Endothelial cell of umbilical vein (primary cell): ENCODE measurements at places on chromosomes 12 and 14. TPM values are rescaled to one million over a fixed set of nuclear protein-coding genes. Genes with fewer than 3 reads are reported as not detected.

DNA sequence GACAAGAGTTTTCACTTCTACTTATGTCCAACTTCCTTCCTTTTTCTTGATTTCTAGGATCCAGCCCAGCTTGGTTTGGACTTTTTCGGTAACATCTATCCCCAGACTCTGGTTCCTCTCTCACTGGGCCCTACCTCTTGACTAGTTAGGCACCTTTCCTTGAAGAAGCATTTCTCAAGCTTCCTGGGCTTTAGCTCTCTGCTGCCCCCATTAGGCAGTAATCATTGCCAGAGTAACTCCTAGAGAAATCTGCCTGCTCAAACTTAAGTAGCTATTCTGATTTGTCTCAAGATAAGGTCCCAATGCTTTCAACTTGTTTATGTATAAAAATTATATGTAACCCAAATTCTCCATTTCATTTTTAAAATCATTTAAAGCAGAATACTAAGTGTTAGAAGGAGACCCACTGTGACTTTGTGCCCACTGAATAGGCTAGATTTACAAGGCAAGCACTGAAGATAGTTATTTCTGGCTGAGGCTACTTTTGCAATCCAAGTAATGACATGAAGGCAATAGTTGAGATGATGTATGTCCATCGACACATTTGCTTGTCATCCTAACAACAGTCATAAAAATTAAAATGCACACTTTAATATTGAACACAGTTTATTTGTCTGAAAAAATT is 275.0 kb upstream of the G2E3 start:
- DNase-seq = peak; percentile 60

GRCh38 chr12:101592448-101592847 is 2.3 kb upstream of the MYBPC1 start:
- DNase-seq = no peak

DNA sequence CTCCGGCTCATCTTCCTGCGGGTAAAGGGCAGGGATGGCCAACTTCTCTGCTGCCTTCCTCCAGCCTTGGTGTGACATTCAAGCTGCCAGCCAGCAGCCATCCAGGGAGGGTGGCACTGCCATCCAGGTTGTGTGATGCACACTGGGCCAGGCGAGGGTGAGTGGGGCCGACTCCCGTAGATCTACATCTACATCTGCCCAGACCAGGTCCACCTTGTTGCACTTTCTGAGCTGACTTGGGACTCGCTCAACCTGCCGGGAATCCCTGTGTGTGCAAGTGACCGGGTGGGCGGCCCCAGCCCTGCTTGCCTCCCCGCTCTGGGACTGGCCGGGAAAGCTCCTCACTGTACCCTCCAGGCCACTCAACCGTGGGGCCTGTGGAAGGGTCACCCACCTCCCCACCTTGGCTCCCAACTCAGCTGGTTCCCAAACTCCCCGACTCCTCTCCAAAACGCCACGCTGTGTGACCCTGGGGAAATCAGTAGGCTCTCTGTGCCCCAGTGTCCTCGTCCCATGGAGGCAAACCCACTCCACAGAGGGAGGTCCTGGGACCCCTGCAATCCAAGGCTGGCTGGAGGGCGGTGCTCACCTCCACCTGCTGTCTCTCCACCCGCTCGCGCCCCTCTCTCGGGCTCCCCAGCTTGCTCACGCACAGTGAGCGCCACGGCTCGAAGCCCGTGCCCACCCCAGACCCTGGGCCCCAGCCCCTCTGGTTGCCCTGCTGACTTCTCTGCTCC is 14.7 kb downstream of the JAG2 start:
- no peak for DNase-seq

- DNase-seq = no peak
These were observed 15.6 kb downstream of the DGKA start for GRCh38 chr12:55946553-55946952.

GRCh38 chr12:48980389-48980952 is 2.3 kb downstream of the WNT1 start:
- no peak for DNase-seq

- no peak for DNase-seq
These were observed 89.3 kb upstream of the RFX4 start for GRCh38 chr12:106493531-106493930.

- DNase-seq = no peak
These were observed 56.2 kb upstream of the CCDC198 start for GRCh38 chr14:57549765-57550420.

GRCh38 chr14:45290547-45290946 is 37.5 kb upstream of the MIS18BP1 start:
- DNase-seq = no peak

DNA sequence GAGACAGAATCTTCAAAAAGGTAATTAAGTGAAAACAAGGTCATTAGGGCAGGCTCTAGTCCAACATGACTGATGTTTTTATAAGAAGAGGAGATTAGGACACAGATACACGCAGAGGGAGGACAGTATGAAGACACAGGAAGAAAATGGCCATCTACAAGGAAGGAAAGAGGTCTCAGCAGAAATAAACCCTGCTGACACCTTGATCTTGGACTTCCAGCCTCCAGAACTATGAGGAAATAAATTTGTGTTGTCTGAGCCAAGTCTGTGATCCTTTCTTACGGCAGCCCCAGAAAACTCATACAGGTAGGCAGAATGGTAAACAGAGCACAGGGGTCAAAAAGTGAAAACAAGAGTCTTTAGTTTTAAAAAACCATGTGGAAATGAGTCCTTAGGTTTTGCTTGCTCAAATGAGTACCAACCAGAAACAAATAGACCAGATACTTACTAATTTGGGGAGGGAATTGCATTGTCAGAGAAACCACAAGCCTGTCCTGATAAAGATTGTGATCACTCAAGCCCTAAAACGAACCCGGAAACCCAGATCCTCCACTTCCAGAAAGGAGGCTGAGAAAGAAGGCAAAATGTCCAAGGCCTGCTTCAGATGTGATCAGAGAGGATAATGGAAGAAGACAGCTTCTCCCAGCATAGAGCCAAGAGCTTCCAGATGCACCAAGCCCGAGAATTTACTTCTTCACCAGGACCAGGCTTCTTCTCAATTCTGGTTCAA is 93.9 kb downstream of the DUSP6 start:
- DNase-seq = no peak

CNTN1 gene
- total RNA-seq = 0.07 TPM in 1 of 2 replicates, not detected in the other

KCNJ8 gene
- not detected in 2 replicates for total RNA-seq

SMCO2 gene
- total RNA-seq = 0.49 and 1.2 TPM in 2 replicates
